Stimulated activated CD8-positive, alpha-beta memory T cell treated with anti-CD3 and anti-CD28 coated beads, Interleukin-2, amount 100 ng/mL, for 1 hour (primary cell): ENCODE measurements at places on chromosomes 12 and 14.

DNA sequence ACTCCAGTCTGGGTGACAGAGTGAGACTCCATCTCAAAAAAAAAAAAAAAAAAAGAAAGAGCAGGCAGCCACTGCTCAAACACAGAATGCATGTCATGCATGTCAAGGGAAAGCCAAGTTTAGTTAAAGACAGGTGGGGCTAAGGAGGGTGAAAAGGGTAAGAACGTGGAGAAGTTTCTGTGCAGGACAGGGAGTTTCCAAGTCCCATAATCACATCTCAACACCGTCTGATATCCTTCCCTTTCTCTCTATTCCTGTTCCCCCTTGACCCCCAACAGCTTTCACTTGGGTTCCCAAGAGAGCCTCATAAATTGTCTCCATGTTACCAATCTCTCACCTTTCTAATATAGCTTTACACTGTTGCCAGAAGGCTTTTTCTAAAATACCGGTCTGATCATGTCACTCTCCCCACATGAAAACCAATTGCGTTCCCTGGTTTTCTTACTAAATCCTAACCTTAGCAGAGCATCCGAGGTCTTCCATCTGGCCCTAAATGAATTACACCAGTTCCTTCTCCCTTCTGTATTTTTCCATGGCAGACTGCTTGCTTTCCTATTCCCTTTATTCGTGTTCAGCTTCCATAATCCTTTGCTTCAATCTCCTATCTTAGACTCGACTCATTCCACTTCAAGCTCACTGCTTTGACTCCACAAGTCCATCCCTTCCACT is 37.0 kb downstream of the LIMA1 start:
- no peak for DNase-seq

DNA sequence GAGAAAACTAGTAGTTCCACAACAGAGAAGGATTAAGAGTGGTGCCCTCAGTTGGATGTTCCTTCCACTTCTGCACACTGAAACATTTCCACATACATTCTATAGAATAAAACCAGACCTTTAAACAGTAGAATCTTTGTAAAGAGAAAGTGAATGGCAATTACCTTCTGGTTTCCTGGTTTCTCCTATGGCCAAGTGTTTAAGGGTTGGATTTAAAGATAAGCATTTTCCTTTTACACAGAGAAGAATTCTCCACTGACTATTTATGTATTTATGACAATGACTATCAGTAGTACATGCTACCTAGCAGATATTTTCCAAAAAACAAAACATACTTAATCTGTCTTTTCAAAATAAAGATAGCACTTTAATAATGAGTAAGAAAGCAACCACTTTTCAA is 3.2 kb downstream of the ATG2B start:
- DNase-seq, result no peak

DNA sequence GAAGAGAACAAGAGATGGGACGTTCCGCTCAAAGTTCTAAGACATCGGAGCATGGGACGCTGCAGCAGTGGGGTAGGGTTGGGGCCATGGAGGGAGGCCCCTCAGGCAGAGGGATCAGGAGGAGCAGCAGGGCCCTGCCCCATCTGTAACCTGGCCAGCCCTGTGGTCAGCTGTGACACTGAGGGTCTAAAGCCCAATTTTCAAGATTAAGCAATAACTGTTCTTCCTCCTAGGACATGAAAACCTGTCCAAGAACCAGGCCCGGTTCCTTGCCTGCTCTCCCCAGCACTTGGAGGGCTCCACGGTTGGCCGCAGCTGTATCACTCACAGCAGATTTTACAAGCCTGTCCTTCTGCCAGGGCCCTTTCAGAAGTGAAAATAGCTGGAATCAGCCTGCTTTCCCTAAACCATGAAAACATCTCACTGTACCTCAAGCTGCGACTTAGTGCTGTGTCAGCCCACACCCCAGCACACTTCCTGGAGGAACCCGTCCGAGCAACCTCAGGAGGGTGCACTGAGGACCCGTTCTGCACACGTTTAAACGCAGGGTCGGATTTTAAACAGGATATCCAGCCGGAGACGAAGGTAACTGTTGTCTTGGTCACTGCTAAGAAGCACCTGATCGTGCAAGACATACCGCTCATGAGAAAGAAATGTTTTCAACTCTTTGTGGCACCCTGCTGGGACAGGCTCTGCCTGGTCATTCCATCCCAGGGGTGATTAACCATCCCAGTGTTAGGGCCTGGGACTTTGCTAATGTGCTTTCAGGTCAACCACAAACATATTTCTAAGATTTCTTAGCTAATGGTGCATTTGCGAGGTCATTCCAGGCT is 201.9 kb upstream of the DIO3 start:
- DNase-seq, result no peak

DNA sequence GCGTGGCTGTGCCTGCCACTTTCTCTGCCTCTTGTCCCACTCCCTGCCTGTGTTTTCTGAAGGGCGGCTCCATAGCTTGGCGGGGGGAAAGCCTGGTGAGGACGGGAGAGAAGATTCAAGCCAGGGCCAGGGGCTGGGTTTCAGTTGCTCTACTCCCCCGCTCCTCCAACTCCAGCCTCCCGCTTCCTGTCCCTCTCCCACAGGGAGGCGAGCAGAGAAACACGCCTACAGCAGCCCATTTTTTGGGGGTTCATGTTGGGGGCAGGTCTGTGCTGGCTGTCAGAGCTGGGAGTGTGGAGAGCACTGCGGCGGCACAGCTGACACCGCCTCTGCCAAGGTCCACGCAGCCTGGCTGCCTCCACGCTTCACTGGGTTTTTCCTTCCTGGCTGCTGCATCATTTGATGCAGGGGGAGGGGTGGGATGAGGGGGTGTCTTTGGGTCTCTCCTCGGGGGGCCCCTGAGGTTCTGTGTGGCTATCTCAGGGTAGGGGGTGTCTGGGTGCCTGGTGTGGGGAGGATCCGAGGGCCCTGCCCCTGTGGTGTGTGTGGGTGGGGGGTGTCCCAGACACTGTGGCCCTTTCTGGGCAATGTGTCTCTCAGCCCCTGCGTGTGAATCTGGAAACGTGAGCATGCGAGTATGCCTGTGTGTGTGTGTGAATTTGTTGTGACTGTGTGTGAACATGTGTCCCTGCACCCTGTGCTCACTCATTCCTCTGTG is 10.7 kb upstream of the KRT80 start:
- DNase-seq, result no peak

DNA sequence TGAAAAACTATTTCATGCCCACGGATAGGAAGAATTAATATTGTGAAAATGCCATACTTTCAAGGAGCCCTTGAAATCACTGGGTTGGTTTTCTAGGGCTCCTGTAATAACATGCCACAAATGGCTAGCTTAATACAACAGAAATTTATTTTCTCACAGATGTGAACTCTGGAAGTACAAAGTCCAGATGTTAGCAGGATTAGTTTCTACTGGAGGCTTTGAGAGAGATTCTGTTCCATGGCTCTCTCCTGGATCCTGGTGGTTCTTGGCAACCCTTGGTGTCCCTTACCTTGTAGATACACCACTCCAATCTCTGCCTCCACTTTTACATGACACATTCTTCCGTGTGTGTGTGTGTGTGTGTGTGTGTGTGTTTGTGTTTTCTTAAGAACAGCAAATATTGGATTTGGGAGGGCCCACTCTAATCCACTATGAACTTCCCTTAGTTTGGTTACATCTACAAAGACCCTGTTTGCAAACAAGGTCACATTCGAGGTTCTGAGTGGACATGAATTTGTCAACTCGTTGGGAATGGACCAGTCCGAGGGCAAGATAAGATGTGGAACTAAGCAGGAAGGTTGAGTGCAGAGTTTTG is 381.1 kb downstream of the IPO8 start:
- no peak for DNase-seq

DNA sequence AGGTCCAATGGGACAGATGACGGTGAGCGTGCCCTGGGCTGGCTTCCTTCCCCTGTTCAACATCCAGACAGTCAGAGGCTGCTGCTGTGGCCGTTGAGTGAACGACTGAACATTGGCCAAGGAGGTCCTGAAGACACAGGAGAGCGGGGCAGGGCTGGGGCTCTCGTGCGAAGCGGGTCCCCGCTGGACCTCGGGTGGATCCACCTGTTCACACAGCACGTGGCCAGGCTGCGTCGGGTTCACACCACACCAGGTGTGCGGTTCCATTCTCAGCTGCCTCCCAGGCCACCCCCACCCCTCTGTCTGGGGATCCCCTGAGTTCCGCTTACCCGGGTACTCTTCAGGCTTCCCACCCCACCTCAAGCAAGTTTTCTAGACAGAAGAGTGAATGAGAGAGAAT is 199.1 kb upstream of the PRMT8 start:
- DNase-seq, result no peak

DNA sequence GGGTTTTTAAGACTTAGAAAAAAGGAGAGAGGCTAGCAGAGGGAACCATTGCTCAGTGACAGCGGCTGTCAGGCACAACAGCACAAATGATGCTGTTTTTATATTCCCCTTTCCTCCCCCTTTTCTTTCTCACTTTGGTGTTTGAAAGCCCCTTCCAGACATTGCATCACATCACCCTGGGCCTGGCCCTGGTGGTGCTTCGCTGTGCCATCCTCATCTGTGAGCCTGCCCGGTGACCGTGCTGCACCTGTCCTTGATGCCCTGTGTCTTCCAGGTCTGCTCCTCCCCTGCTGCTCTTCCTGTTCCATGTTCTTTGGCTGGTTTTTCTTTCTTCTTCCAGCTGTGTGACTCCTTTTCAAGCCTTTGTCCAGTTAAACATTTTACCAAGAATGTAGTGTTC is 24.8 kb downstream of the KLC1 start:
- DNase-seq, result no peak
